Vagina (tissue), 2 donors: ENCODE measurements at places on chromosomes 12 and 14.

- DNase-seq: no peak
These were observed 6.3 kb downstream of the ZFP36L1 start for GRCh38 chr14:68786491-68787091.

DNA sequence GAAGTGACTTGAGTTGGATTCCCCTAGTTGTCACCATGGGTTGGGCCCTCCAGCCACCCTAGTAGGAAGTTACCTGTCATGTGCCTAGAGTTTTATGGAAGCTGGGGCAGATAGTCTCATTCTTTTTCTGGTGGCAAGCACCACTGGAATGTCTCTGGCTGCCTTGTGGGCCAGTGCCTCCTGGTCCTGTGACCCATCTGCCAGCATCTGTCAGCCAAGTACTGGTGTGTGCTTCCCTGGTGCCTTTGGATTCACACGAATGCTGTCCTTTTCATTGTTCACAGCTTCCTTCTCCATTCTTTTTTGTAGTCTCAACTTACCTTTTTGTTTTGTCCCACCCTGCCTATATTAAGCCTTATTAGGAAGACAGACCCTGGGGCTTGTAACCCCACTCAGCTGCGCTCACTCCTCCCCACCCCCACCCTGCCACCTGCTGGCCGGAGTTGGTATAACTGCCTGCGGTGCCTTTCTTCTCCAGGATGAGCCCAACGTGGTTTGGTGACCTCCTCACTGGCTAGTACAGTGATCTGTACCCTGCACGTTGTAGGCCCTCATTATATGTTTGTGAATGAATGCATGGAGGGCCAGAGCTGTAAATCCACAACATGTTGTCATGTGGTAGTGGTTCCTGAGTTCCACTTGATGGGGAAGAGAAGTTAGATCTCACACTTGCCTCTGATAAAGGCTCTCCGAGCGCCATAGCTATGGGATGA, 125.7 kb downstream of the TSPAN9 start:
- DNase-seq: no peak

DNA sequence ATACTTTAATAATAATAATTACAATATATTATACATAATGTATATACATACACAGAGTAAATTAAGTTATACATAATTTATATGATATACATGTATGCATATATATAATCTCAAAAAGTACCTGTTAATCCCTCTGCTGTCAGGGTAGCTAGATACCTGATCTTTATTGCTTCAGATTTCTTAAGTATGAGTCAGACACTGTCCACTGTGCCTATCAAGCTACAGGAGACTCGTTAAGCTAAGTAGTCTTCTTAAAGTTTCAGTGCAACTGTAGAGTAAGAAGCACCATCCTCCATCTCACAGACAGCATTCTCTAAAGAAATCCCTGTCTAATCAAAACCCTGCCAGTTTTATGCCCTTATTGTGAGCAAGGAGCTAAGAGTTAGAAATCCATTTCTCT, 428.7 kb downstream of the RERGL start:
- no peak for DNase-seq

DNA sequence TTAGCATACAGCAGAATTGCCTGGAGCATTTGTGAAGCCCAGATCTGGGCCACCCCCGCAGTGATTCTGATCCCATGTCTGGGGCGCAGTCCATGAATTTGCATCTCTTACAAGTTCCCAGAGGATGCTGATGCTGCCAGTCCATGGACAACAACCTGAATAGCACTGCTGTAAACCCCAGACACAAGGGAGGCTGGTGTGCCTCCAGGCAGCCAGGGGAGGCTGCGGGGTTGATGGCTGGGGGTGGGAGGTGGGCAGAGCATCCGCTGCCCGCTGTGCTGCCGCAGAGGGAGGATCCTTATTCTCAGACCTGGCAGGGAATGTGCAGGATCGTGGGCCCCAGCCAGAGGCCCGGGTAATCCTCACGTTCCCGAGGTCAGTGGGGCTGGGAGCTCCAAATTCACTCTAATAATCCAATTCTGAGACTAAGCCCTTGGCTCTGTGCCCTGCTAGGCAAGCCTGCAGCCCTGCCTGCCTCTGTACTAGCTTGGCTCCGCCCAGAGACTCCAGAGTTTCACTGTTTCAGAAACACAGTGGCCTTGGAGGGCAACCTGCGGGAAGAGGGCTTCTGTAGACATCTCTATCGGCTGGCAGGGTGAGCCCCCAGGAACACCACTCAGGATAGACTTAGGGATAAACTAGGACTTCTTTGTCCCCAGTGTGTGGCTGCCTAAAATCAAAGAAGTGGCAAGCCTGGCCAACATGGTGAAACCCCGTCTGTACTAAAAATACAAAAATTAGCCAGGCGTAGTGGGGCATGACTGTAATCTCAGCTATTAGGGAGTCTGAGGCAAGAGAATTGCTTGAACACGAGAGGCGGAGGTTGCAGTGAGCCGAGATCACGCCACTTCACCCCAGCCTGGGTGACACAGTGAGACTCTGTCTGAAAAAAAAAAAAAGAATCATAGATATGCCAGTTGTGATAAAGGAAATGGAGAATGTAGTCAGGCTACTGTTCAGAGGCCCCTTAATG, 17.8 kb upstream of the MLEC start:
- no peak for DNase-seq

DNA sequence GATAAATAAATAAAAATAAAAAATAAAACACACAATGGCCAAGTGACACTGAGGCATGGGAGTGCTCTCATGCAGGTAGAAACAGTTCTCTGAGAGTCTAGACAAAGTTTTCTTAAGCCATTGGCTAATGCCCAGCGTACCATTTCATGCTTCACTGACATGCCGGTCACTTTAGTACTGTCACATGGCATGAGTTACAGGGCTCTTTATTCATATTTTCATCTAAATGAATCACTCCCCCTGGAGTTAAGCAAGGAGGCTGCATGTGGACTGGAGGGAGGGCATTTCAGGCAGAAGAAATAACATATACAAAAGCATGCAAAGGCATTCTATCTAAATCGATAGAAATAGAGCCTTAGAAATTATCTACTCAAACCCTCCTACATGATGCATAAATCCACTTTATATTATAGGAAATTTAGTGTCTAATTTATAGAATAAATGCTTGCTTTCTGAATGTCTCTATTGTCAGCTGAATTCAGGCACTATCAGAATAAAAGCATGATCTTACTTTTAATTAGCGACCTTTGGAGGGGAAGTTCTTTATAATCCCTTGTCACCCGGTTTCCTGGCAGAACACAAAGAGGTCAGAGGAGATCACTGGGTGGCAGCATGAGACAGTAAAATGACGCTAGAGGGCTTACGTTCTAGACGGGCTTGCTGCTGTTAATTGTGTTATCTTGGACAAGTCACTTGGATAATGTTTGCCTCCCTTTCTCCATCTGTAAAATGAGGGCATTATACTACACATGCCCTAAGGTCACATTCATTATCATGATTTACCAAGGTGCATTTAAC, 17.5 kb downstream of the DYRK4 start:
- DNase-seq: no peak

- no peak for DNase-seq
These were observed 18.2 kb upstream of the MON2 start for GRCh38 chr12:62448436-62448835.

- DNase-seq: peak; percentile 89
These were observed 706 bp downstream of the CRACR2A start for GRCh38 chr12:3752096-3752709.

GRCh38 chr12:41769810-41770209, 374.9 kb downstream of the GXYLT1 start:
- DNase-seq: no peak

DNA sequence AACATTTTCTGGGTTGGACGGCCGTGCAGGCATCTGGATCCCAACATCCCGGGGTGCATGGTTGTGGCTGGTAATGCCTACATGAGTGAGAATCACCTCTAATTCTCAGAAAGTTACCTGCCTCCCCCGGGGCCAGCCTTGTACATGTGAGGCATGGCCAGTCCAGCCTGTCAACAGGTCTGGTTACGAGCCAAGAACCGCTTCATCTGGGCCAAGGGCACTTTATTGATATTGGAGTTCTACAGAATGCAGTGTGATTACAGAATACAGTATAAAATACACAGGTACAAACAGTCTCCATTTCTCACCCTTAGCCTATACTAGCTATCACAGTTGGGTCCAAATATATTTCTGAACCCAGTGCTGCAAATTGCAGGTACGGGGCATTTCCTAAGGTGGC, 84.9 kb upstream of the EVL start:
- no peak for DNase-seq

DNA sequence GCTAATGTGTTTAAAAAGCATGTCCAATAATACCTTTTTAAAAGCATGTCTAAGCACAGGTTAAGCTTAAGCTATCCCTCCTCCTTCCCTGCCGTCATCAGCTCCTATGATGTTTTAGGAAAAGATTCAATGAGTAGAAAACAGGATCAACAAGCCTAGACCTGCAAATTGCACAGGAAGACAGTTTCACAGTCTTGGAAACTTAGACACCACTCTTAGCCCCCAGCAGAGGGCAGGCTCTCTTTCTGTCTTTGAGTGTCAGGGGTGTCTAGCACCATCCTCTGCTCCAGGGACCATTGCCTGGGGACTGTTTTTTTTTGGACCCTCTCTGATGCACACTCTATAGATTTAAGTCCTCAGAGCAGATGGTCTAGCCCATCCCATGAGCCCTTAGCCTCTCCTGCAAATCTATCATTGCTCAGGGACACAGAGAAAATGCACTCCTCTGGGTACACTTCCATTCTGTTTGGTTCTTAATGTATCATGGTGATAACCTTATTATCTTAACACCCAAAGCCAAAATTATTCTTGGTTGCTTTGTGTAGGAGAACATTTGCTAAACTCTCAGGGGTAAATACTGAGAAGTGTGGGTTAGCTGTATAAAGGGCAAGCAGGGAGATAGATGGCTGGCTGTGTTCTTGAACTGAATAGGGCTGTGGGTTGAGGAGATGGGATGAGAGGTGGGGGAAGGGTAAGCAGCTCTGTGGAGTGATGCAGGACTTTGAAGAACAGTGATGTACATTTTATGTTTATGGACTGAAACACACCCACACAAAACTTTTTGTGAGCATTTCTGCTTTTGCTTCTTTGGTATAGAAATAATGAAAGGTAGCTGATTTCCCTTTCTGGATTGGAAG, 259.9 kb upstream of the DDHD1 start:
- no peak for DNase-seq

GRCh38 chr12:61385771-61386170, 874.4 kb upstream of the USP15 start:
- DNase-seq: no peak

GRCh38 chr14:36504771-36505175, 15.3 kb downstream of the NKX2-1 start:
- no peak for DNase-seq

DNA sequence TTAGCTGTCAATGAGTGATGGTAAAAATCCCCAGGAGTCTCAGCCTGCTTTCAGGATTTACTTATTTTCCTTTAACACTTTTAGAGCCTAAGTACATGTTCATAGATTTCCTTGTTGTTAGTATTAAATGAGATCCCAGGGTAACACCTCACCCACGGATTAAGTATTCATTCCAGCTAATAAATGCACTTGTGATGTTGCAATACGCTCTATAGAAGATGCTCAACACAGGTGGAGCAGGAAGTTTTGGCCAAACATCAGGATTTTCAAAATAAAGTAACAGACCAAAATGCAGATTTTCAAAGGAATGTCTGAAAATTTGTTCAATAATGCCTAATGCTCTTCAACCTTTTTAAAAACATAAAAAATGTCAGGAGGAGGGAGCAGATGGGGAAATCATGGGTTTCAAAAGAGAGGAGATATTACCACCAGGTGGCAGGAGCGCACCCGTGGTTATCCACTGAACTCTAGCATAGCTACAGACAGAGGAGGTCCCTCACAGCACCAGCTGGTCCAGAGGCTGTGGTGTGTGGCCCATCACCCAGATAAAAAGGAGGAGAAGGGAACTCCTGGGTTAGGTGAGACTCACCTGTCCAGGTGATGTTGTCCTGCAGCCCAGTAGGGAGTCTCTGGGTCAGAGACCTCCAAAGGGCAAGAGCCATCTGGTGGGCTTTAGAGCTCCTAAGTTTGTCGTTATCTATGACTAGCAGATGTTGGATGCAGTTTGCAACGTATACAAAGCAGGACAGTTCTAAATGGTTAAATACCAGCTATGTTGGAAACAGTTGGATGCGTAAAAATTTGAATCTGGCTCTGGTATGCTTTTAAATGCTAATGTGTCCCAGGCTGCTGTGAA, 1158.4 kb upstream of the TMEM132C start:
- DNase-seq: no peak

DNA sequence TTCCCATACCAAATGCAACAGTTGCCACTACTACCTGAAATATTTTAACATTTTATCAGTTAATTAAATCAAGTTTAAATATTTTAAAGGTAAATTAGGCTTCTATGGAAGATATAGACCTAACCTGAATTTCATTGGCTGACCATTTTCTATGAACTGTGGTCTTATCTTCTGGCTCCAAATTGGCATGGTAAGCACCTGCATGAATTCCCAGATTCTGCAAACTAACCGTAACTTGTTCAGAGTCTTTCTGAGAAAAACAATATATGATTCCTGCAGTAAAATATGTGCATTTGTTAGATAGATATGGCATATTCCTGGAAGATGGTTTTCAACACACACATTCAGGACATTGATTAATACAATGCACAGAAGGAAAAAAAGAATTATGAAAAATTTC, 25.9 kb downstream of the RECQL start:
- no peak for DNase-seq

- no peak for DNase-seq
These were observed 27.1 kb upstream of the DIO3 start for GRCh38 chr14:101534198-101534597.

GRCh38 chr12:103547929-103548328, 39.1 kb upstream of the STAB2 start:
- no peak for DNase-seq

GRCh38 chr14:55276736-55277135, 5.5 kb downstream of the FBXO34 start:
- no peak for DNase-seq

- DNase-seq: no peak
These were observed 31.5 kb upstream of the KRR1 start for GRCh38 chr12:75542942-75543341.

DNA sequence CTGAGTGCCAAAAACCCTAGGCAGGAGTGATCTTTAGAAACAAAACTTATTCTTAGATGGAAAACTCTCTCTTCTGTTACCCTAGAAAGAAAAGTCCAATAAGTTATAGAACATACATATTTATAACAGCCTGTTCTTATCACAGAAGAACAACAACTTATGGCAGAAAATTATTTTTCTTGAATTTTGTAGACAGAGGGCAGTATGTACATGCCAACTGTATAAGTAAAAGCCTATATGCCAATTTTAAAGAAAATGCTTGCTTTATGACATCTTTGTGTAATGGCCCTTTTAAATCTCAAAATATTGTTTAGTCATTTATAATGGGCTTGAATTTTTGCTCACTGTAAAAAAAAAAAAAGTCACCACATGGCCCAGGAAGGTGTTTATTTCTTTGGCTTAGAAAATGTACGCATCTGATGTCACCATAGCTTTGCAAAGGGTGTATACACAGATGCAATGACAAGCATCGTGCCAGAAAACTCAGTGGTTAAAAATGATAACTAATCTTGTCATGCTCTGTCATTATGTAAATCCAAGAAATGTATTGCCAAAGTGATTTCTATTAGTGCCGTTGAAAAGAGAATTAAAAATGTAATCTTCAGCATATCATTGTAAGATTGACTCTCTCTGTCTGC, 38.3 kb upstream of the GRIP1 start:
- no peak for DNase-seq

GRCh38 chr12:92762773-92763172, 60.0 kb downstream of the PLEKHG7 start:
- DNase-seq: no peak
